Effector CD4-positive, alpha-beta T cell (primary cell): ENCODE measurements at places on chromosomes 3 and 15.

DNA sequence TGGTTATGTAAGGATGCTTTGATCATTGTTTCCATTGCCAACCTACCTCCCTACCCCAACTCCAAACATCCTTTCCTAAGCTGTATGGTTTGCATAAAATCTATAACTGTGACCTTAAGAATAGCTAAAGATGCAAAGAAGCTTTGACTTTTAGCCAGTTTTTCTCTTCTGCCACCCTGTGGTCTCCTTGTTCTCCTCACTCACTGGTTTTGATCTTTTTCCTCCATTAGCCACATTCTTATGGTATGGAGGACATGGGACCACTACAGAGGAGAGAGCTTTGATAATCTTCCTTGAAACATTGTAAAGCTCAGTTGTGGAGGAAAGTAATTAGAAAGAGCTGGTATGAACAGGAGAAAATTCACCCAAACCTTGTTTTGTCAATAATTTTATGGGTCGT, 115.9 kb downstream of the NEK11 start:
- DNase-seq, result no peak

GRCh38 chr15:65945616-65946015, 76.3 kb downstream of the RAB11A start:
- no peak for DNase-seq

DNA sequence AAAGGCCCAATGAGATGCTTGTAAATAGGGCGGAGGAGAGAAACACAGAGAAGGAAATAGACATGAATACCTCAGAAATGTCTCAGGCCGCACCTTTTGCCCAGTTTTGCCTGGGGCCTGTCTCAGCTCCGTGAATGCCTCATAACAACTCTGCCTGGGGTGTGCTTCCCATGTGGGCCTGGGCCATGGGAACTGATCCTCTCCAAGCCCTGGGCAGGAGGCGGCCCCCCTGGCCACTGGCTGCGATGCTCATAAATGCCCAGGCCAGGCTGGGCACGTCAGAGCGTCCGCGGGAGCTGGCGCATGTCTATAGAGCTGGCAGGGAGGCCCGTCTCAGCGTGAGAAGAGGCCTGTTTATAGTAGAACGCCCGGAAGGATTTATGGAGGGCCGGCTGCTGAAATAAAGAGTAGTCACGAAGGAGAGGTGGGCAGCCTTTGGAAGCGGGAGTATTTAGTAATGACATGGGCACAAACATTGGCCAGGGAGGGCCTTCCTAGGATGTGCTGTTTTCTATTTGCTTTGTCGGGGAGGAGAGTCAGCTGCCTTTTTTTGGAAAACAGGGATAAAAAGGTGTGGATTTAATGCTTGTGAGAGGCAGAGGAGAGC, 85.9 kb upstream of the IGF1R start:
- DNase-seq, result no peak

DNA sequence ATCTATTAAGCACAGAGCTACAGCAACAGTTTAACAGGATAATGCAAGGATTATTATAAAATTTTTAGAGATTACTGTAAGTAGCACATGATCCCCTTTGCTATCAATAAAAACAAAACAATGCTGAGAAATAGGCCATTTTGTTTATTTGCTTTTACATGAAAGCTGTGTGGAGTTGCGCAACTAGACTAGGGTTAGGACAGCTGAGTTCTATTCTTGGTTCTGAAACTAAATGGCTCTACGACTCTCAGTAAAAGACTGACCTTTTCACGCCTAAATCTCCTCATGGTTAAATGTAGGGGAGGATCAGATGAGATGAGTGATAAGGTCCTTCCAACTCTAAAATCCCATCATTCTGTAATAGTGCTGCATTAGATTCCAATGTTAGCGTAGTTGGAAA, 25.0 kb downstream of the KCNMB2 start:
- no peak for DNase-seq

GRCh38 chr15:41895957-41896356, 2.1 kb upstream of the SPTBN5 start:
- DNase-seq, result no peak

- no peak for DNase-seq
Measured at GRCh38 chr3:118734664-118735063, 300.0 kb downstream of the IGSF11 start.

DNA sequence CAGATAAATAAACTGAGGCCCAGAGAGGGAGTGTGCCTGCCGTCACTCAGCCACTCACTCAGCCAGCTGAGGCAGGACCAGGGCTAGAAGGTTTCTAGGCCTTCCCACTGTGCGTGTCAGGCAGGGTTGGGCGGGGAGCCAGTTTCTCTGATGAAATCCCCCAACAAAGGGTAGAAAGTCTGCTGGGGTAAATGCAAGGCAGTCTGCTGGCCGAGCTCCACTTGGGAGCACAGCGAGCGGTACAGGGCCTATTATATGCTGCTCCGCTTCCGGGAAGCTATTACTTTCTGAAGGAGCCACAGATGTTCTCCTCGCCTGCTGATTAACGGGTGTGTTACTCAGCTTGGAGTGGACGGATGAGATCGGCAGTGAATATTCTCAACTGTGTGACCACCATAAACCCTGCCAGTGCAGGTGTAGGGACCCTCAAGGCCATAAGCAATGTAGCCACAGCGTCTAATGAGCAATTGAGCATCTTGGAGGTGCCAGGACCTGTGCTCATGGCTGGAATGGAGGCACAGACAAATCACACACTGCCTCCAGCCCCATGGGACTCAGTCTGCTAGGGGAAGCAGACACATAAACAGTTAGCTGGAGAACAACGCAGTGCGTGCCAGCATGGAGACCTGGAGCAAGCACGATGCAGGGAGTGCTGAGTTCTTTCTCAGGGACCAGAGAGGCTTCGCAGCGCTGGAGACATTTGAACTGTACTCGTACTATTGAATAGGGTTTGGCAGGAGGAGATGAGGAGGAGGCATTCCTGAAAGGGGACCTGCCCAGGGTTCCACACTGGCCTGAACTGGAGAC, 42.1 kb downstream of the CORO2B start:
- no peak for DNase-seq

- DNase-seq, result no peak
Measured at GRCh38 chr3:161999846-162000245, 503.2 kb downstream of the OTOL1 start.

- DNase-seq, result no peak
Measured at GRCh38 chr15:69522361-69522760, 69.7 kb downstream of the RPLP1 start.

GRCh38 chr15:67862750-67863441, 23.1 kb upstream of the RNU6-1 start:
- no peak for DNase-seq

DNA sequence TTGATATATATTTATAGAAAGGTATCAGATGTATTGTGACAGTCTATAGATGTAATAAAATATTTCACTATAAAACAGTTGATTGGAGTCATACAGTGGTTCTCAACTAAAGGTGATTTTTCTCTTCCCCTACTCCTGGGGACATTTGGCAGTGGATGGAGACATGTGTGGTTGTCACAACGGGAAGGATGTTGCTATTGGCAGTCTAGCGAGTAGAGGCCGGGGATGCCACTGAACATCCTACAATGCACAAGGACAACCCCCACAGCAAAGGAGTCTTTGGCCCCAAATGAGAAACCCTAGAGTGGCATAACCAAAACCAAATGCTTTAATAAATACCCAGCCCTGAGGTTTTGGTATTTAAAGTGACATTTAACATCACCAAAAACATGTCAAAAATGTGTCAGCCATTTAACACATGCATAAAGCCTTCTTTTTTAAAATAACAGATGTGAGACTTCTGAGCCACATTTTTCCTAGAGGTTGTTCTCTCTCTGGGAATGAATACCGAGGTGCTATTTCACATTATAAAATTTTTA, 367.5 kb downstream of the PTPRG start:
- DNase-seq, result no peak

- no peak for DNase-seq
Measured at GRCh38 chr3:48268936-48269561, 28.1 kb downstream of the ZNF589 start.

DNA sequence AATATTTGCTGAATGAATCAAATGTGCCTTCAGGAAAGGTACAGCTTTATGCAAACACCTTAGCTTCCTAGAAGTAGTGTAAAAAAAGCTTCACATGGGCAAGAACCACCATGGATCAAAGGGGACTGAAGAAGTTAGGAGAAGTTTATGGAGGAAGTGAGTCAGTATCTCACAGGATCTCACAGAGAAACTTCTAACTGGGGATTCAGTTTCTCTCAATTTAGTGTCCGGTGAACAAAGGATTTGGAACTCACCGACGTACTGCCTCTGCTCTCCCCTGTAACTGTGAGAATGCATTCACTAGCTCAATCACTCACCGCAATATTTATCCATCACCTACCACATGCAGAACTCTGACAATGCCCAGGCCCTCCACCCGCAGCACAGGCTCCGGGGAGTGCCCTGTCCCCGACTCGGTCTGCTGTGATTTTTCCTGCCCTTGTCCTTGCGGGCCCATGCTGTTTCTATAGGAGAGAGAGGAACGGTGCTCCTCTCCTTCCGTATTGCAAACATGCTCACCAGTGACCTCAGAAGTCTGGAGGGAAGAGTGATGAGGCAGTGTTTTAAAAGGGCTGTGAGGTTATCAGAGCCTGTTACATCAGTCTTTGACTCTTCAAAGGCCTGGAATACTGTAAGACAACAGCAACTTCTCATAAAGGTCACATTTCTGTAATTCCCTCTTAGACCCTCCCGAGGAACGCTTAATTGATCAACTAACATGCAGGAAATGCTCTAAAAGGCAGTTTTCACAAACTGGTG, 222.5 kb upstream of the ICE2 start:
- DNase-seq, result no peak

GRCh38 chr3:170712336-170712735, 126.5 kb upstream of the SLC7A14 start:
- no peak for DNase-seq

GRCh38 chr3:118199044-118199443, 835.6 kb downstream of the IGSF11 start:
- DNase-seq, result no peak

GRCh38 chr3:10234526-10235230, 13.6 kb upstream of the TATDN2 start:
- DNase-seq, result no peak

- no peak for DNase-seq
Measured at GRCh38 chr3:171950373-171950772, 89.0 kb upstream of the FNDC3B start.

DNA sequence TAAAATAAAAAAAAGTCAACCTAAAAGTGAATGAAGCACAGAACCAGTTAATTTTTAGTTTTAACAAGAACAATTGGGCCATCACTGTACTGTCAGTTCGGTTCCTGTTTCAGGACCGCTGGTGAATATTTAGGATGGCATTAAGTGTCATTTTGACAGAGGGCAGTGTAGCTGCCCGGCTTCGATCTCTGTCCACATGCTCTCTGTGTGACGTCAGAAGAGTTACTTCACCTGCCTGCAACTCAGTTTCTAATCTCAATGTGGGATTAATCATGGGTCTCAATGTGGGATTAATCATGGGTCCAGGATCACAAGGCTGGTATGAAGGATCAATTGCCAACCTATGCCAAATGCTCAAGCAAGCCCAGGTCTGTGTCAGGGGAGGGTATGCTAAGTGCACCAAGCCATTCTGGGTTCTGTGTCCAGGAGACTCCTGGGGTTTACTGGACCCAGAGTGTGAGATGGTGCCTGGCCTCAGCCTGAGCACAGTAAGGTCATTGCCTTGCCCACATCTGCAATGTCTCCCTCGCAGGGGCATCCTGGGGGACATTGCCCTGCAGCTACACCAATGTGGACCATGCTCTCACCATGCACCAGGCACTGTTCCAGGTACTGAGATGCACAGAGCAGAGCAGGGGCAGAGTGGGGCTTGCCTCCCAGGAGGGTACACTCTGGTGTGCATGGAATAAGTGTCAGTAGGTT, 8.1 kb downstream of the GABRA5 start:
- no peak for DNase-seq

DNA sequence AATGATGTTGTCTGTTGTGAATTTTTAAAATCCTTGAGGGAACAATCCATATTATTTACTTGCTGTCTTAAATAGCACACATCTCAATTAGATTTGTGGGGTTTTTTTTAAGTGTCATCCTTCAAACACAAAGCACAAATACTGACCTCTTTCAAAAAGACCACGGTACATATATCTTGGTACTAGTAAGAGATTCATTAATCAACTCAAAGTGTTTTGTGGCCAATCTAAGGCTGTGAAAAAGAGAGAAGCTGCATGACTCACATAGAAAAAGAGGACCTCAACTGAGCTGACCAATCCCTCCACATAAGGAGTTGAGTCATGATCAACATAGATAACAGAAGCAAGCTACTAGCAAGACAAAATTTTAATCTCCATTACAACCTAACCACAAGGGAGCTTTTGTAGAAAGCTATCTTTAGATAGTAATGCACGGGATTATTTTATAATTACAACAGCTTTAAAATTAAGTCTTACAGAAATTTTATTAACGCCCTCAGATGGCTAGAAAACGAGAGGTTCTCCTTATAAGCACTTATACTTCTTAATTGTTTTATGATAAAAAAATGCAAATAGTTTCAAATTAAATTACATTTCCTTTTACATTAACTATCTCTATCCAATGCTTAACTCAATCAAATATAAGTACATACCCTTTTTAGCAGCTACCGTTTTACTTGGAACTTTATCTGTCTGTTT, 60.5 kb downstream of the TOP2B start:
- no peak for DNase-seq

DNA sequence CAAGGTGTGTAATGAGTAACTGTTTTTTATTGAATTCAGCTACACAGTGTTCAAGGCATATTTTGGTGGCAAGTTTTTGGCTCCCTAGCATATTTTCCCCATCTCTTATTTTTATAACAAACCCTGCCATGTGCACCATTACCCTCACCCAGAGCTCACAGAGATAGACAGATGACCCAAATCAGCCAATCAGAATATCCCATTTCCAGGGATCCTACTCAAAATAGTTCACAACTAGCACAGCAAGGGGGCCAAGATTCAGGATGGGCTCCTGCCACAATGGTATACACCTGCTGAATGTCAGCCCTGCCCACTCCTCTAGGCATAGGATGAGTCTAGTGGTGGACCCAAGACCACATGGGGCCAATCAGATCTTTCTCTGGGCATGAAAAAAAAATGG, 78.8 kb upstream of the SETMAR start:
- no peak for DNase-seq

- DNase-seq, result no peak
Measured at GRCh38 chr3:75224412-75224811, 439.7 kb upstream of the FRG2C start.

- no peak for DNase-seq
Measured at GRCh38 chr3:186669378-186670084, 3.7 kb downstream of the HRG start.

GRCh38 chr3:178058629-178059028, 477.6 kb upstream of the KCNMB2 start:
- no peak for DNase-seq

- no peak for DNase-seq
Measured at GRCh38 chr3:195543500-195544229, 540 bp upstream of the PPP1R2 start.
